ENCODE measurements at places on chromosomes 3 and 15. TPM values are rescaled to one million over a fixed set of nuclear protein-coding genes. Genes with fewer than 3 reads are reported as not detected.

Gene TMIE
- polyA plus RNA-seq, result 1.2 TPM

DNA sequence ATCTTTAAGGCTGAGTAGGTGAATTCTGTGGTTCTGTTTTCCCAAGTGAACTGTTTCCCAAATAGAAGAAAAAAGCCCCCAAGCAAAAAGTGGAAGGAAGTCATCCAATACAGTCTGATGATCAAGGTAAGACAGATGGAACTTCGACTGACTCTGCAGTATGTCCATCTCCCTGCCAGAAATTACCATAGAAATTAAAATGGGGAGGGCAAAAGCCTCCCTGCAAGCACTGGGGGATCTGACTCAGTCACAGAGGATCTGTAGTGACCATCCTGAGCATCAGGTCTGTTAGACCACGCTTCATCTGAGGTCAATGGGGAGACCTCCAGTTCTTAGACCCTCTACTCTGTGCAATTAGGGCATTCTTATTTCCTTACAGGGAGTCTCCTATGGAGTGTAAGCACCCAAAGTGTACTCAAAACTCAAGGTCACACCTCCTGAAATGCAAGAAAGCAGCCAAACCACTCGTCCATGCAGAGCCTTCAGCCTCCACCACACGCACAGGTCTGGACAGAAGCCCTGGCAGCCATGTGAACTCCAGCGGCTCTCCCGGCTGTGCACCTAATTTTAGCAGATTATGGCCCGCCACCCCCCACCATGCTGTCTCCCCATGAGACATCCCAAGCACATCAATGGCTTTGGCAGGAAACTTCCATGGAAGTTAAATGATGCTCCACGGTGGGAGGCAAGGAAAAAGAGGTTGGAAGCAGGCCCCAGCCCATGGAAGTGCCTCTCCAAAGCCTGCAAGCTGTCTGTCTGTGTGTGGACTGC lies 348.7 kb downstream of the NTRK3 start:
- DNase-seq, result no peak

GRCh38 chr3:24261521-24261920 lies 233.1 kb downstream of the THRB start:
- no peak for DNase-seq

DNA sequence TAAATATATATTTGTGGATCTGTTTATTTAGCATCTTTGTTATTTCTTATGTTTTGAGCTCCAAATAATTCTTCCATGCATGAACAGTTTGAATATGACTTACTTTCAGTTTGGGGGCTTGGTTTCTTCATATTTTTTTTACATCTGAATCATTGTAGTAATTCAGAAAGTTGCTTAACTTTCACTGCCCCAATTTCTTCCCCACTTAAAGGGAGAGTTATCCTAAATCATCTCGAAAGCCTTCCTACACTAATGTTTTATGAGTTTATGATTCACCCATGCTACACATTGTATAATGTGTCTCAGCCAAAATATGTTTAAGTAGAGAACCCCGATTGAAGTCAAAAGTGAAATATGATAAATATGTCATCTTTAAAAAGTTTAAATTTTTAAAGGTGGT lies 47.8 kb downstream of the SPRED1 start:
- no peak for DNase-seq

DNA sequence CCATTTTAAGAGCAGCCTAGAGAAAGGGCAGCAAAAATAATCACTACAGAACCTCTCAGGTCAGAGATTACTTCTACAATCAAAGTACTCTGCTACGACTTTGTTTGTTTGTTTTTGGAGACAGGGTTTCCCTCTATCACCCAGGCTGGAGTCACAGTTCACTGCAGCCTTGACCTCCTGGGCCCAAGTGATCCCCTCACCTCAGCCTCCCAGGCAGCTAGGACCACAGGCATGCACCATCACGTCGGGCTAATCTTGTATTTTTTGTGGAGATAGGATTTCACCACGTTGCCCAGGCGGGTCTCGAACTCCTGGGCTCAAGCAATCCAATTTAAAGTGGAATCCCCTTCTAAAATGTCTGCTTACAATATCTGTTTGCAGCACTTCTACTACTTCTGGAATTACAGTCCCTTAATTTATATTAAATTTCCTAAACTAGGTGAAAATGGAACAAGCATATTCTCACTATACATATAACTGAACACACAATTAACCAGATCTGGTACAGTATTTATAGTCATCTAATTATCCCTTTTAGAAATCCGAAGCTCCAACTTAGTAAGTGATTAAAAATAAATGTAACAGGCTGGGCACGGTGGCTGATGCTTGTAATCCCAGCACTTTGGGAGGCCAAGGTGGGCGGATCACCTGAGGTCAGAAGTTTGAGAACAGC lies 4.4 kb downstream of the UACA start:
- DNase-seq, result no peak

DNA sequence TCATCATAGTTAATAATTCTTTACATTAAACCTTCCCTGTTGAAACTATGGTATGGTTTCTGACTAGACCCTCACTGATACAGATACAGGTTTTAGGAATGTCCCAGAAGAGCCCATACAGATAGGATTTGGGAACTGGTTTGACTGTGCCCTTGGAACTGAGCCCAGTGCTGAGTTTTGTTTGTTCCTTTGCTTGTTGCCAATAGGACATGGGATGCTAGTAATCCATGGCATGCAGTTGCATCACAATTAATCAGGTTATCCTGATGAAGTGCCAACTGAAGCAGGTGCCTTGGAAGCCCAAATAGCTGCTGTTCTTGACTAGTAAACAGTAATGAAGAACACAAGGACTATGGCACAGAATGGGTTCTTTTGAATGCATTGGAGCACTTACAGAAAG lies 230.6 kb downstream of the NEK10 start:
- no peak for DNase-seq

GRCh38 chr3:169886671-169887070 lies 16.9 kb upstream of the LRRC31 start:
- no peak for DNase-seq

Data from CD4-positive, CD25-positive, alpha-beta regulatory T cell (primary cell).